Activated naive CD8-positive, alpha-beta T cell treated with anti-CD3 and anti-CD28 coated beads for 36 hours (primary cell): ENCODE measurements at places on chromosomes 3 and 15. TPM values are rescaled to one million over a fixed set of nuclear protein-coding genes. Genes with fewer than 3 reads are reported as not detected.

DNA sequence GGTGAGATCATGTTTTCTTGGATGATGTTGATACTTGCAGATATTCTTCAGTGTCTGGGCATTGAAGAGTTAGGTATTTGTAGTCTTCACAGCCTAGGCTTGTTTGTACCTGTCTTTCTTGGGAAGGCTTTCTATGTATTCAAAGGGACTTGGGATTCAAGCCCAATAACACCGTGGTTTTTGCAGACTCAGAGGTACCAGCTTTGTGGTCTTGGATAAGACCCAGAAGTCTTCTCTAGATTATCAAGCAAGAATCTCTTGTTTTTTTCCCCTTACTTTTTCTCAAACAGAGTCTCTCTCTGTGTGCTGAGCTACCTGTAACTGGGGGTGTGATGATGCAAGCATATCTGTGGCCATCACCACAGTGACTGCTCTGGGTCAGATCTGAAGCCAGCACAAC is 42.7 kb upstream of the CCK start:
- no peak for DNase-seq

GRCh38 chr3:57978316-57978715 is 29.9 kb upstream of the FLNB start:
- DNase-seq, result no peak

DNA sequence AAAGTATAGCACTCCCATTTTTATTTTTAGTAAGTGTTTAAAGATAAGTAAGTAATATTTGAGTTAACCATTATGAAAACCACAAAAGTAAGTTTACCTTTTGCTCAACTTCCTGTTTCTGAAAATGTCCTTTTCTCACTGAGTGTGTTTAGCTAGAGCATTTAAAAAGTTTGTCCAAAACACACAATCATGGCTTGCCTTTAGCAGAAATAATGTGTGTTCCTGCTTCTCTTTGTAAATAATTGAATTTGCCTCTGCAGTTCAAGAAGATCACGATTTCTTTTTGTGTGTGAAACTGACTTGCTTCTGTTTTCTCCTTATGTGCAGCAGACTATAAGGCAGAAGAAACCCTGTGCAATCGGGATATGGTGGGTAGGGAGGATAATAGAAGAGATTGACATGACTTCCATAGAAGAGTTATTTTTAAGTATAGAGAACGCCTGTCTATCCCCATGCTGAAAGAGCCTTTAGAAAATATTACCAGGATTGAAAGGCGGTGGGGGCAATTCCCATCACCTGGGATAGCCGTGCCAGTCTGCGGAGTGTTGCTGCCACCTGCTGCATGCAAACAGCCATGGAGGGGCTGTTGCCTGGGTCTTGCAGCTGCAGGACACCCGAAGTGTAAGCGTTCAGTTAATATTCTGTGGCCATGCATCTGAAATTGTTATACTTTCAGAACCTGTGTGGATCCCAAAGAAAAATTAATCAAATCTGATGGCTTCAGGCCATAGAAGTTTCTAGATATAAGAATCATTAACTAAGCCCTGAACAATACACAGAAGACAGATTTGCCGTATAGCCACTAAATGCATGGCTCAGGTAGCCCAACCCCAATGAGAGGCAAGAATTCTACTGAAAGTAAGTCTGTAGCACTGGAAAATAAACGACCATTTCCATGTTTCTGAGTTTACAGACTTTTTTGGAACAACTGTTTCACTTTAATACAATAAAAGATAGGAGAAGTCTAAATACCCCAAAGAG is 2.4 kb upstream of the CD96 start:
- peak; percentile 53 for DNase-seq

GRCh38 chr3:52394751-52395502 is 50.0 kb downstream of the SEMA3G start:
- no peak for DNase-seq

DNA sequence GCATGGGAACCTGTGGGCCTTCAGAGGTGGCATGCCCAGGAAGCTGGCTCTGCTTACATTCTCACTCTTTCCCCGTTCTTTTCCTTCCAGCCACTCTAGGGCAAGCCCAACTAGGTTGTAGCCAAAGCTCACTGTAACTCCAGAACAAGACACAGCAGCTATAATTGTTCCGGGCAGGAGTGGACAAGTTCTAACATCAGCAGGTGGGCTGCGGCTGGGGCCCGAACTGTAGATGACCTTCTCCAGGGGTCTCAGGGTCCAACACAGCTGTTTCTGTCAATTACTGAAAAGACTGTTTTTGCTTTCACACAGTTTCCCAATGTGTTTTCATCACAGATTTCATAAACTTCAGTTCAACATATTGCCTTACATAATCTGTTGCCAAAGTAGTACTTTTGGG is 11.5 kb downstream of the RASGRP1 start:
- no peak for DNase-seq

GRCh38 chr3:185717627-185718402 is 107.0 kb downstream of the IGF2BP2 start:
- no peak for DNase-seq

- no peak for DNase-seq
Measured at GRCh38 chr15:31278061-31278445, 48.6 kb upstream of the KLF13 start.

- no peak for DNase-seq
Measured at GRCh38 chr15:29074045-29074444, 188.3 kb downstream of the APBA2 start.

RLBP1 gene
- total RNA-seq, result not detected

DNA sequence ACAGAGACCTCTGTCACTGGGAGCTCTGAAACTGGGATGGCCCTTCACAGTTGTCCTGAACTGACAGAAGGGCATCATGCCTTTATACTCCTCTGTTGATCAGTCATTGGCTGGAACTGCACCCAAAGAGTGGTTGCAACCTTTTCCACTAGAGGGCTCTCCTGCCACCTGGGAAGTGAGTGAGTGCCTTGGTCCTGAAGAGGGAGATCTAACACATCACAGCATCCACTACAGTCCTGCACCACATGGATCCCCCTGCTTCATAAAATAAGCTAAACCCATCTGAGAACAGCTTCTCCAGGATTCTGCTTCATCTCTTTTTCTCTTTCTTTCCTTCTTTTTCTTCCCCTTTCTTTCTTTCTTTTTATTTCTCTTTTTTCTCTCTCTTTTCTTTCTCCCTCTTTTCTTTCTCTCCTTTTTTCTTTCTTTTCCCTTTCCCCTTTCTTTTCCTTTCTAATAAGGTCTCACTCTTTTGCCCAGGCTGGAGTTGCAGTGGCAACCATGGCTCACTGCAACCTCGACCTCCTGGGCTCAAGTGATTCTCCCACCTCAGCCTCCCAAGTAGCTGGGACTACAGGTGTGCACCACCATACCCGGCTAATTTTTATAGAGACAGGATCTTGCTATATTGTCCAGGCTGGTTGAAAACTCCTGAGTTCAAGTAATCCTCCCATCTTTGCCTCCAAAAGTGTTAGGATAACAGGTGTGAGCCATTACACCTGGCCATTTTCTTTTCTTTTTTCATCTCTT is 42.8 kb upstream of the RAF1 start:
- DNase-seq, result peak; percentile 58

- DNase-seq, result no peak
Measured at GRCh38 chr3:30226601-30227151, 379.7 kb upstream of the TGFBR2 start.

DNA sequence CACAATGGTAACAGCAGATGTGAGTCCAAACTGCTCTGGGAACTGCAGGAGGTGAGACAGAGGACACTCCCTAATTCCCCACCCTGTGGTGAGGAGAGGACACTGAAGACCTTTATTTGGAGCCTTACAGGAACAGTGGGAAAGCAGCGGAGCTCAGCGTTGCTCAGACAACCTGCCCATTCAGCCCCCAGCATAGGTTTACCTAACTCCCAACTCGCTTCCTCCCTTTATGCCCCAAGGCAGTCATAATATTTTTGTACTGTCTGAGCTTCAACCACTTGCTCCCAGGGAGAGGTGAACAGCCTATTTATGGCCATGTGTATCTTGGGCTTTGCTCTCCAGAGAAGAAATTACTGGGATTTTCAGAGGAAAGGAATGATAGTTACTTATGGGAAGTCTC is 34.1 kb downstream of the SHC4 start:
- no peak for DNase-seq

ZNF385D gene
- total RNA-seq, result not detected

- no peak for DNase-seq
Measured at GRCh38 chr3:141123677-141124410, 72.7 kb downstream of the SPSB4 start.

DNA sequence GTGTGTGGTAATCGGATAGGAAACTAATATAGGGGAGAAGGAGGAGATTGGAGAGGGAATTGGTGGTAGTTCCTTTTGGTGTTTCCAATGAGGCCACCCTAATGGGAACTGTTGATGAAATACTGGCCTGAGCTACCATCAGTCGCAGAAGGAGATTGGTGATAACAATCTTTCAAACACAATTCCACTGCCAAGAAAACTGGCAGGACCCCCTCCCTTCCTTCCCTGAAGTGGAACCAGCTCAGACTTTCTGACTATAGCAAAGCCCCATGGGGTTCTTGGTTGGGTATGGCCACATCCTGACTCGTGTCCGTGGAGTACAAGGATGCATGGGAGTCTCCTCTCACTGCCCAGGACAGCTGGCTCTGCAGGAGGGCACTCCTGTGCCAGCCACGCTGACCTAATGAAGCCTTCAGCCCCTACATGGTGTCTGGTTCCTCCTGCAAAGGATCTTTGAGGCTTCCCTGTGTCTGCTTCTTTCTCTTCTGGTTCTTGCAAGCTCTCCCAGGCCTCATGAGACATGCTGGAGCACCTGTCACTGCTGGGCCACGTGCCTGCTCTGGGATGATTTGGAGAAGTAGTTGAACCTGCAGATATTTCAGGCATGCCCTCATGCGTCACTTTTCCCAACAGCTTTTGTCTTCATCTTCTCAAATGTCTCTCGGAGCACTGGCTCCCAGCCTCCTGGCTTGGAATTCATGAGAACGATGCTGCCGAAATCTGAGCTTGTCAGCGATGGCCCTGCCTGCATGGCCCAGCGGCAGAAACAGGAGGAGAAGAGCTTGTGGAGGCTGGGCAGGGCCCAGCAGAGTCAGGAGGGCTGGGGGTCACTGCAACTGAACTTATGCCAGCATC is 90.0 kb upstream of the ADPGK start:
- no peak for DNase-seq

DNA sequence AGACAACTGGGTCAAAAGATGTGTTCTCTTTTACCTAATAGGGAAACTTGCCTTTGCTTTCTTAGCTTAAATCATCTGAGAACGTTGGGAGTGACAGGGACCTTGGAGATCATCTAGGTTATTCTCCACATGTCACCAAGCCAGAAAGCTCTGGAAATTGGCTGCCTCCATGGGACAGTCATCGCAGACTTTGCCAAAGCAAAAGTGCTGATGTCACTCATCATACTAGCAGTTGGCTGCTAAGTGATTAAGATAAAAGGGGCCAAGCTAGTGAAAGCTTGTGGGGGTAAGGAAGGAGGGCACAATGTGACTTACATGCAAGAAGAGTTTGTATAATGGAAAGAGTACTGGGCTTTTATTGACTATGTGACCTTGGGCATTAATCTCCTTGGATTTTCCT is 198.0 kb upstream of the PFN2 start:
- no peak for DNase-seq

GRCh38 chr15:35624881-35625280 is 78.9 kb upstream of the DPH6 start:
- DNase-seq, result no peak

DNA sequence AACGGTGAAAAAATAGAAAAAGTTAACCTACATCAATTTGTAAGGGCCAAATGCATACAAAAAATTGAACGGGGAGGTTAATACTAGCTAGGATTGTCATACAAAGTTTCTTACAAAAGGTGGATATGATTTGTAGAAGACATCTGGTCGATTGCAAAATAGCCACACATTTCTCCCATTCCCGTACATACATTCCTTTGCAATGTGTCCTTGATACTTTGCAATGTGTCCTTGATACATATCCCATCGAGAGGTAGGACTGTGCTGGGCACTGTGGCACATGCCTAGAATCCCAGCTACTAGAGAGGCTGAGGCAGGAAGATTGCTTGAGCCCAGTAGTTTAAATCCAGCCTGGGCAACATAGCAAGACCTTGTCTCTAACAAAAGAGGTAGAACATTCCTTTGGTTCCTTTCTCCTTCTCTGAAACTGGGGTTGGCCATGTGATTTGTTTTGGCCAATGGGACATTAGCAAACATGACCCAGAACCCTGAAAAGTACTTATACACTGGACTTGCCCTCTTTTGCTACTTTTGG is 9.5 kb downstream of the TTBK2 start:
- DNase-seq, result no peak

- DNase-seq, result no peak
Measured at GRCh38 chr3:185065059-185065458, 87.8 kb downstream of the C3orf70 start.

ALDH1A2 gene
- 0.35 TPM for total RNA-seq
